Activated T-cell treated with anti-CD3 and anti-CD28 coated beads, Interleukin-2, amount 50 U/mL, for 48 hours (primary cell): ENCODE measurements at places on chromosomes 11 and 22.

- DNase-seq = peak; percentile 67
Observed at GRCh38 chr11:46278387-46279125, 1.1 kb downstream of the CREB3L1 start.

DNA sequence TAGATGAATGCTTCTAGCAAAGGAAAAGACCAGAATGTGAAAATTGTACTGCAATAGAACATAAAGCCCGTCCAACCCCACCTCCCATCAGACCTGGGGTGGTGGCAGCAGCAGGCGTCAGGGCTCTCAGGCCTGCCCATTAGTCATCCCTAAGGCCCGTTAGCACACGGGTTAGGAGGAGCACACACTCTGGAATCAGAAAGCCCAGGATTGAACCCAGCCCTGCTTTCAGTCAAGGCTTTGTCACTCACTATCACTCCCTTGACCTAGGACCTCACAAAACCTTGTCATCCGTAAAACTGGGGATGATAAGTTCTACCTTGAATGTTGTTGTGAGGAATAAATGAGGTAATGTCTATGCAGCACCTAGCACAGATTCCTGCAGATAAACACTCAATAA lies 26.9 kb downstream of the MICAL3 start:
- no peak for DNase-seq

- DNase-seq = no peak
Observed at GRCh38 chr11:72741429-72741833, 10.8 kb downstream of the ARAP1 start.

GRCh38 chr22:38870791-38871359 lies 1.1 kb downstream of the CBX6 start:
- DNase-seq = no peak

DNA sequence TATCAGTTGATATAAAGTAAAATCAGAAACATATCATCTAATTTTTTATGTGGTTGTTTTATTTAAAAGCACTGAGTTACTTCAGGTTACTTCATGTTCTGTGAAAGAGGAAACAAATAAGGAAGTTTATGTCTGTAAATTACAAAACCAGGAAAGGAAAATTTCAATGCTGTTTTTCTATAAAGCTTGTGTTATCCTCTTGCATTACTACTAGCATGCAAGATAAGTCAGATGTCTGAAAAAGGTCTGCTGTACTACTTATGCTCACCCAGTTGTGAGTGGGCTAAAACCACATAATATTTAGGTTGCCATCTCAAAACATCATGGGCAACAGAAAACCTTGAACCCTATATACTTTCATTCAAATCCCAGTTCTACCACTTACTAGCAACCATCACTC lies 121.5 kb downstream of the ATG16L2 start:
- DNase-seq = no peak

GRCh38 chr22:26783885-26784284 lies 126.5 kb downstream of the MIAT start:
- no peak for DNase-seq

- no peak for DNase-seq
Observed at GRCh38 chr22:46303347-46303965, 6.8 kb downstream of the GTSE1 start.

DNA sequence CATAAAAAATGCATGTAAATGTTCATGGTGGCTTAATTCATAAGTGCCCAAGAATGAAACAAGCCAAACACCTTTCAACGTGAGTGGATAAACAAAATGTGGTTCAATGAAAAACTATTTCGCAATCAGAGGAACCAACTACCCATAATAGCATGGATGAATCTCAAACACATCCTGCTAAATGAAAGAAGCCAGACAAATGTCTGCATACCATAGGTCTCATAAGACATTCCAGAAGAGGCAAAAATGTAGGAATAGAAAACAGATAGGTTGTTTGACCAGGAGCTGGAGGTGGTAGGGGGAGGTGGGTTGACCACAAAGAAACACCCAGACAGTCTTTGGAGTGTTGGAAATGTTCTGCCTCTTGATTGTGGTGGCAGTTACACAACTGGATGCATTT lies 13.2 kb upstream of the OSBPL5 start:
- DNase-seq = no peak

DNA sequence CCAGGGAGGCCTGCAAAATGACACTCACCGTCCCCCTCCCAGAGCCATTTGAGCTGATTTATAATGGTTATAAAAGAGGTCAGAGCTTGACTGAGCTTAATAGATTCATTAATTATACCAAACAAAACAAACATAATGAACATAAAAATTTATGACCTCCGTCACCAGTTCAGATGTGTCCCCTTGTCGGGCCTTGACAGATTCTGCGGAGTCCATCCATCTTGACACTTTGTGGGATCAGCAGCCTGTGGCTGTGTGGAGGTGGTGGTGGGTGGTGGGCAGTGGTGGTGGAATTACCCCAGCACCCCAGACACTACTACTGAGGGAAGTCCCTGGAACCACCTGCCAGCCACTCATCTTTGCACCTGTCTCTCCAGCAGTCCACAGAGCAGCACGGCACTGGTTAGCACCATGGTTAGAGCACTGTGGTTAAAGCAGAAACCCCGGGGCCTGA lies 83.5 kb downstream of the DSCAML1 start:
- DNase-seq = no peak

- DNase-seq = no peak
Observed at GRCh38 chr11:65858681-65859087, 704 bp upstream of the CFL1 start.

DNA sequence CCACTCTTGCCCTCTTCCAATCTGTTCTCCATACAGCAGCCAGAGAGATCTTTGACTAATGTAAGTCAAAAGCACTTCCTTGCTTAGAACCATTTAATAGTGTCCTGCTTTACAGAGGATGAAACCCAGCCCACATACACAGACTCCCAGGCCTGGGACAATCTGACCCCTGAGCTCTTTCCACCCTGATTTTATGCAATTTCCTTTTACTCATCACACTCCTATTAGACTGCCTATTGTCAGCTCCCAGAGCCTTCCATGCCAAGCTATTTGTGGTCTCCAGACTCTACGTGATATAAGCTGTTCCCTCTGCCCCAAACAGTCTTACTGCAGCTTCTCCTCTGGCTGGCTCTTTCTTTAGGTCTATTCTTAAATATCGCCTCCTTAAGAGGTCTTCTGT lies 28.1 kb downstream of the ME3 start:
- DNase-seq = no peak

DNA sequence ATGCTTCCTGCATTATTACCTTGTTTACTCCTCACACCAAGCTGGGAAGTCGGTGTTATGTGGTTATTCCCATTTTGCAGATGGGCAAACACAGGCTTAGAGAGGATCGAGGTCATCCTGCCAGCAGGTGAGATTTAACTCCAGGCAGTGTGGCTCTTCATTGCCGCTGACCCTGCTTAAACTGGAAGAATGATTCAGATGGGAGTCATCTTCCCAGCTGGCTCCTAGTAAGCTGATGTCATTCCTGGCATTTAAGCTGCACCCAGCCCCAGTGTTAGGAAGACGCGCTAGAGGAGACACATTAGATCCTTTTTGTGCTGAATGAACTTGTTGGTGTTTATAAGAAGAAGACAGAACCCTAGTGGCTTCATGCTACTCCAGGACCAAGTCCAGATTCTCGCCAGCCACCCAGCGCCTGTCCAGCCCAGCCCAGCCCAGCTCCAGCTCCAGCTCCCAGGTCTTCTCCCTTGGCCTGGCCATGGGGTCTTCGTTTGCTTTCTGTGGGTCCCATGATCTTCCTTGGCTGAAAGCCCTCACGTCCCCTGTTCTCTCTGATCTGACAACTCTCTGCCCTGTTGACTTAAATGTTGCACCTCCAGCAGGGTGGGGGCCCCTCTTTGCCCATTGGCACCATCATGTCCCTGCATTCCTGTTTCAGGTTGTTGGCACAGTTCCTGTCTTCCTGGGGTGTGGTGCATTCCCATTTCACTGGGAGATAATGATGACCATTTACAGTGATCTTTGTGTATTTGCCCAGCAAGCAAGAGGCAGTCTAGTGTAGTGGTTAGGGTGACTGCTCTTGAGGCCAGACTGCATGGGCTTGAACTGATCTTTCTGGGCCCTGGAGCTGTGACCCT lies 13.6 kb downstream of the PARVB start:
- DNase-seq = no peak

DNA sequence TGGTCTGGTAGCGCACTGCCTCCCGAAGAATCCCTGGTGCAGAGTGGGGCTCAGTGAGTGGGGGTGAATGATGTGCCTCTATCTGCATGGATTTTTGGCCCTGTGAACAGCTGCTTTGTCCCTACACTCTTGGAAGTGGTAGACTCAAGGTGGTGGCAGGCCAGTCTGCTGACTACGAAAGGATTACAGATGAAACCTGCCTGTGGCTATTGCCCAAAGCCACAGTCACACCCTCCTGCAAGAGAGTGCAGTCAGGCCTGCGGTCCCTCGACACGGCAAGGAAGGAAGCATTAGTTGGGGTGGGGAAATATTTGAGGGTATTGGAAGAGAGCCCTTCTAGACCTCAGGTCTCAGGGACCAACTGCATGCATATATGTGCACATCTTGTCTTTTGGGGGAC lies 63.7 kb downstream of the DSCAML1 start:
- DNase-seq = no peak

- DNase-seq = no peak
Observed at GRCh38 chr11:121936781-121937447, 179.1 kb downstream of the BLID start.

- DNase-seq = no peak
Observed at GRCh38 chr22:19663821-19664355, 50.4 kb upstream of the SEPTIN5 start.

DNA sequence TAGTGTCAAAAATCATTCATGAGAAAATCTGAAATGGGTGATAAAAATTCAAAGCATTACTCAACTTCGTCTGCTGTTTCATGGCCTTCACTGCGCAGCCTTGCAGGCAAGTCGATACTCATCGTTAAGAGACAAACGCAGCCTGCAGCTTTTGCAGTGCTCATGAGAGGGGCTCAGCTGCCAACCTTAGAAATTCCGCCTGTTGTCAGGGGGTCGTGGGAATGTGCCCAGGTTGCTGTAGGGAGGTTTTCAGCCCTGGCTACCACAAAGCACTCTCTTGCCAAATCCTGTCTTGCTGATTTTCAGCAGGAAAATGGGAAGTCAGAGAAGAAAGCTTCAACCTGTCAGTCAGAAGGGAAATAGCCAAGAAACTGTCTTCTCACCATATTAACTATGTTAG lies 25.4 kb upstream of the GRAMD1B start:
- no peak for DNase-seq

DNA sequence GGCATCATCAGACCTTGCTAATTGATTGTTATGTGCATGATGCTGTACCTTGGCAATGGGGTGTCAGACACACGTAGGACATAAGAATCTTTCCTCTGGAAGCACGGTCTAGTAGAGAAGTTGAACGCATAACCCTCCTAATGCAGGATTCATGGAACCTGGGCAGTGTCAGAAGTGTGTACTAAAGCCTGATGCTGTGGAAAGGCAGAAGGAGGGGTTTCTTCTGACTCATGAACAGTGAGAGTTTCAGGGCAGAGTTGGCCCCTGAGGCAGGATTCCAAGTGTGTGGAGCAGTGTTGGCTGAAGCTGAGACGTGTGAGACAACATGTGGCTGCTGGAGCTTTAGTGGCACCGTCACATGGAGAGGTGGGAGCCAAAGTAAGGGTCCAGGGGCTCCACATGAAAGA lies 3.5 kb downstream of the PANX1 start:
- no peak for DNase-seq

GRCh38 chr11:75430714-75431532 lies 2.1 kb downstream of the KLHL35 start:
- DNase-seq = no peak

- DNase-seq = no peak
Observed at GRCh38 chr11:44536788-44537516, 28.5 kb upstream of the CD82 start.

- no peak for DNase-seq
Observed at GRCh38 chr11:61862714-61863547, 28.4 kb downstream of the FADS3 start.

GRCh38 chr22:45758603-45759002 lies 87.0 kb downstream of the ATXN10 start:
- no peak for DNase-seq

GRCh38 chr11:57903441-57904123 lies 120.1 kb upstream of the OR9Q1 start:
- DNase-seq = peak; percentile 25

DNA sequence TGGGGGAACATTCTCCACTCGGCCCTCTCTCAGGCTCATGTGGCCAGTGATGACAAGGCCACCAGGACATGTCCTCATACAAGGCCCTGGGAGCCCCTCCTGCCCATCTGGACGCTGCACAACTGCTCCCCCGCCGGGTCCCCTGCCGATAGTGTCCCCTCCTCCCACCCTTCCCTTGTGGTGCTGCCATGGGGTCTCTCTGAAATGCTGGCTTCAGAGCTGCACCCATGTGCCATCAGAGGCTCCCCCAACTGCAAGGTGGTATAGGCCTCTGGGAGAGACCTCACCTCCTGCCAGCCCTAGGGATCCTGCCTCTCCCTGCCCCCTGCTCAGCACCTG lies 113.0 kb downstream of the KCNQ1OT1 start:
- peak; percentile 4 for DNase-seq

GRCh38 chr11:65872586-65873317 lies at the start of gene EFEMP2:
TSS of gene EFEMP2 (minus strand) at chr11:65872800. CDS start at chr11:65872354, 446 bp downstream.
- DNase-seq = no peak

- no peak for DNase-seq
Observed at GRCh38 chr11:1619449-1619848, 2.5 kb downstream of the KRTAP5-4 start.

GRCh38 chr11:1157341-1157644 lies 460 bp upstream of the MUC5AC start:
- no peak for DNase-seq

- DNase-seq = no peak
Observed at GRCh38 chr11:62860835-62861563, 19.7 kb upstream of the SLC3A2 start.

GRCh38 chr11:100980156-100980555 lies 149.5 kb downstream of the PGR start:
- DNase-seq = no peak

- no peak for DNase-seq
Observed at GRCh38 chr11:126426820-126427749, 71.6 kb downstream of the ST3GAL4 start.

DNA sequence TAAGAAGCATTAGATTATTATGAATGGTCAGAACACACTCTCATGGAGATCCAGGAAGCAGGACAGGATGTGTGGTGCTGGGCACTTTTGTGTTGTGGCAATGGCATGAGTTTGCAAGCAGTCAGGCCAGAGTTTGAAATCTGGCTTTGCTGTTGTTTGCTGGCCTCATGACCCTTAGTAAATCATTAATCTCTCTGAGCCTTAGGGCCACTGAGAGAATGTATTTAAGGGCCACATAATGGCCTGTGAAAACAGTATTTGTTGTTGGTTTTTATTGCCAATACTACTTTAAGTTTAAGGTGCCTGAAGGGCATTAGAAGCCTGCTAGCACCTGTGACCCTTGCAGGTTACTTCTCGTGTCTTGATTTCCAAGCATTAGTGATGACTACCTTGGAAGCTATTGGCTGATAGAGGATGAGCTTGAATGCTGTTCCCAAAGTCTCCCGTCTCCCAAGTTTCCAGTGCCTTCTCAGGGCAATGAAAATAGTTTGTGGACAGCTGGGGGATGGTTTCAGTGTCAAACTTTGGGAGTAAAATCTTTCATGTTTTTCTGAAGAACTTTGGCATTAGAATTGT lies 24.6 kb downstream of the STIM1 start:
- DNase-seq = no peak

GRCh38 chr11:61265357-61265756 lies 24.4 kb downstream of the PGA5 start:
- no peak for DNase-seq
